ENCODE measurements at places on chromosomes 11 and 22. TPM values are rescaled to one million over a fixed set of nuclear protein-coding genes. Genes with fewer than 3 reads are reported as not detected.

RAG2 gene
- total RNA-seq = not detected

PHLDA2 gene
- total RNA-seq = 2.1 TPM

SLC43A1 gene
- total RNA-seq = 2.0 TPM

SOX6 gene
- total RNA-seq = 34.6 TPM

AGBL2 gene
- 1.2 TPM for total RNA-seq

GATD1 gene
- total RNA-seq = 38.7 TPM

OR52I1 gene
- total RNA-seq = not detected

All from cardiac septum (tissue), 1 donor.